ENCODE measurements at places on chromosomes 1 and 21.

DNA sequence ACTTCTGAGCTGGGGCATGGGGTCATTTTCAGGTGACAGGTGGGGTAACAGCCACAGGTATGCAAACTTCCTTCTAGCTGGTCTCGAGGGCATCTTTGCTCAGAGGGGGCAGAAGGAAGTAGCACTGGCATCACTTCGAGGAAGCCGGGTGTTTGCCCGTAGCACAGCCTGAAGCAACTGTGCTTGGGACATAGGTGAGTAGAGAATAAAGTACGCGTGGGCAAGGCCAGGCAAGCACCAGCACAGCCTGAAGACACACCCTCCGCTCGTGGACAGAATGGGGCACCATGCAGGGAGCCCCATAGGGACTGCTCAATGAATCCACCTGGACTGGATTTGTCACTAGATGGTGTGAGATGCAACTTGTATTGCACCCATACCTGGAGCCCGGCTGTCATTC lies 167.1 kb downstream of the KCNJ6 start:
- no peak for DNase-seq

DNA sequence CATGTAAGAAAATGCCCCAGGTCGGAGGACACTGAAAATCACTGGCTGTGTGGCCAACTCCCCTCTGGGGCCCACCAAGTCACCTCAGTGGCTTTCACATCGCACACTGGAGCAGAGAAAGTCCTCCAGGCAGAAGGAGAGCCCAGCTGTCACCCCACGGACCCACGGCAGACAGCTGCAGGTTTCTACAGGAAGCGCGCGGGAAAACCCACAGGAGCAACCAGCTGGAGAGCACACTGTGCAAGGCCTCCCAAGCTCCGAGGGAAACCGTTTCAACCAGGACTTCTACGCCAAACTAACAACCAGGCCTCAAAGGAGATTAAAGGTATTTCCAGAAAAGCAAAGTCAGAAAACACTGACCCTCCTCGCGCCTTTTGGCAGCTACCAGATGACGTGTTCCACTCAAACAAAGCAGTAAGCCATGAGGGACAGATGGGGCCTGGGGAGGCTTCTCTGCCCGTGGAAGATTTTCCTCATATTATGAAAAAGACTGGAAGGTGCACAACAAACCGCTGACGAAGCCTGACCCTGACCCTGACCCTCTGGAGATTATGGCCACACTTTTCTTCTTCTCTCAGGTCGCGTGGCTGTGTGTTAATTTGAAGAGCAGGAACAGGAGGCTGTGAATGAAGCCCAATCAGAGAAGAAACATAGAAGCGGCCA lies 21.0 kb downstream of the WDR4 start:
- DNase-seq = no peak

GRCh38 chr1:15328351-15329103 lies 81.2 kb upstream of the EFHD2 start:
- peak; percentile 35 for DNase-seq

- no peak for DNase-seq
Observed at GRCh38 chr1:22611530-22611947, 24.9 kb upstream of the C1QA start.

GRCh38 chr1:212366901-212367300 lies 47.8 kb downstream of the PACC1 start:
- DNase-seq = no peak

DNA sequence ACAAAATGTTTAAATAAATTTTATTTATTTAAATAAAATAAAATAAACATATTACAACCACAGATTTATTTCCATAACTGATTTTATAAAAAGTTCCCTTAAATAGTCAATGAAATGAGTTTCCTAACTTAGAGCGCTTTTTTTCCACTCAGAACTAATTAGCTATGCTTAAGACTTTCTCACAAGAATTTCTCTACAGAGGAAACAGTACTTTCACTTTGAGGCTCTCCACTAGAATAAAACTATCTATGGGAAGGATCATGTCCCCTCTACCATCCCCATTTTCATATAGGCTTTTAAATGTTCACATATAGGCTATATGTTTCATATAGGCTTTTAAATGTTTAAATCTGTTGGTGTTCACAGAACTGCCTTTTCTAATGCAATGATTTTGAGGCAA lies 40.0 kb upstream of the DPH5 start:
- no peak for DNase-seq

All from DMS79 treated with DMSO at 0.1 percent for 48 hours (cell line).